IMR-90 (cell line): ENCODE measurements at places on chromosomes 1 and 21. TPM values are rescaled to one million over a fixed set of nuclear protein-coding genes. Genes with fewer than 3 reads are reported as not detected.

ASCL5 gene
- total RNA-seq: not detected in 2 replicates

OR6K3 gene
- total RNA-seq: not detected in 2 replicates

HP1BP3 gene
- 88.4 and 111 TPM in 2 replicates for total RNA-seq

TATDN3 gene
- total RNA-seq: 12.0 and 12.8 TPM in 2 replicates

OR2T8 gene
- not detected in 2 replicates for total RNA-seq

FNDC5 gene
- total RNA-seq: 1.6 and 1.7 TPM in 2 replicates

OR2M3 gene
- not detected in 2 replicates for total RNA-seq

CELA3B gene
- total RNA-seq: not detected in 2 replicates

ADGRL4 gene
- total RNA-seq: 3.2 and 8.6 TPM in 2 replicates

JAK1 gene
- total RNA-seq: 101 and 103 TPM in 2 replicates

PTGFRN gene
- total RNA-seq: 0.90 and 1.1 TPM in 2 replicates

CHI3L2 gene
- 0.18 TPM in 1 of 2 replicates, not detected in the other for total RNA-seq

GSTM5 gene
- total RNA-seq: 0.28 and 0.36 TPM in 2 replicates

DNA sequence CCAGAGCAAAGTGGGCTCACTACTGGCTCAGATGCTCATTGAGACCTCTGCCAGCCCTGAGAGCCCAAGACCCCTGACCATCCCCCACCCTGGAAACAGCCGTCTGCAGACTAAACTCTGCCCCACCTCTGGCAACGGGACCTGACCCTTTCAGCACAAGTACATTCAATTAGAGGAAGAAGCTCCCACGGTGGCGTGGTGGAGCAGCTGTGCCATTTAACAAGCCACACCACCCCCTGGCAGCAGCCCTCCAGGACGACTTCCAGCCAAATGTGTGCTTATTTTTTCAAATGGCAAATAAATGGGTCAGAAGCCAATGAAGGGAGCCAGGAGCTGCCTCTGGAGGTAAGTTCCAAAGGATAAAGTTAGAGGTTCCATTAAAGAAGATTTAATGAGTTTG, 226.7 kb downstream of the NPHP4 start:
- no peak for DNase-seq

- no peak for DNase-seq
These were observed 11.3 kb upstream of the MFSD2A start for GRCh38 chr1:39943471-39944290.

DNA sequence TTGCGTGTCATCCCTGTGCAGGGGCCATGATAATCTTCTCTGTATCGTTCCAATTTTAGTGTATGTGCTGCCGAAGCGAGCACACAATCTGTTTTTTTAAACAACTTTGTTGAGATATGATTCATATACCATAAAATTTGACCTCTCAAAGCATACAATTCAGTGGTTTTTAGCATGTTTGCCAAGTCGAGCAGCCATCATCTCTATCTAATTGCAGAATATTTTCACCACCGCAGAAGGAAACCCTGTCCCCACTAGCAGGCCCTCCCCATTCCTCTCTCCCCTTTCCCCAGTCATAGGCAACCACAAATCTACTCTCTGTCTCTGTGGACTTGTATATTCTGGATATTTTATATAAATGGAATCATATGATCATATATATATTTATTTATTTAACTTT, 78.7 kb upstream of the TINAGL1 start:
- DNase-seq: peak; percentile 68

- DNase-seq: peak; percentile 35
These were observed 86.3 kb downstream of the VWA5B1 start for GRCh38 chr1:20376880-20377494.

DNA sequence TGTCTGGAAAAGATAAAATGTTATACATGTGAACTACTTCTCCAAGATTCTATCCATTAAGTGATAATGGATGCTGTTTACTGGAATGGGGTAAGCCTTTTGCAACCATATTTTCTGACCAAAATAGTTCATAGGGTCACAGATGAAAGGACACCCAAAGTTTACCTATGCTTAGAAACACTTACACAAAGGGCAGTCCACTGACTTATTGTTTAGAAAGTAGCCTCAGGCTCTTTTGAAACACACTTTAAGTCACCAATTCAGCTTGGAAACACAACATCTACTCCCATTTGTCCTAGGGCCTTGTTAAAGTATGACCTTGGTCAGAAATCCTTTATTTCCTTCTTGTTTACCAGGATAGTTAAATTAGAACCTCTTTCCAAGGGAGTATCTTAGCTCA, 28.7 kb upstream of the VTCN1 start:
- no peak for DNase-seq

GRCh38 chr1:32474954-32475353, 10.1 kb downstream of the ZBTB8B start:
- DNase-seq: no peak

DNA sequence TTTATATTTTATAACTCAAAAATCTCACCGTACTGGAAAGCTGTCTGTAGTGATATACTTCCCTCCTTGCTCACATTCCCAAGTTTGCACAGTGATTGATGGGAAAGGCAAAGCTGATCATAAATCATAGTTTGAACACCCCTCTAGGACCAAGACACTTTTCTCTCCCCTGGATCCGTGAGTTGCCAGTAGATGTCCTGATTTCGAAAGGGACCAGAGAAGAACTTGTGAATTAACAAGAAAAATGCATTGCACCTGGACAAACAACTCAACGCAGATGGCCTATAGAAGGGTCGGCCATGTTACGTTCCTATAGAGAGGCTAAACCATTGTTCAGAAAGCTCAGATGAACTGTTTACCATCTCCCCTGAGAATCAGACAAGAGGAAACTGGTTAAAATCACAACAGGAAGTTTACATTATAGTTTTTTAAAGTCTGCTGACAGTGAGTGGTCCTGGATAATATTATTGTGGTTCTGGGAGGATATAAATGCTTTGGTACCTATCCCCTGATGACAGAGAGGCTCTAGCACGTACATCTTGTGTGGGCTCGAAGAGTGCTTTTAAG, 124.0 kb upstream of the SLC45A1 start:
- no peak for DNase-seq

DNA sequence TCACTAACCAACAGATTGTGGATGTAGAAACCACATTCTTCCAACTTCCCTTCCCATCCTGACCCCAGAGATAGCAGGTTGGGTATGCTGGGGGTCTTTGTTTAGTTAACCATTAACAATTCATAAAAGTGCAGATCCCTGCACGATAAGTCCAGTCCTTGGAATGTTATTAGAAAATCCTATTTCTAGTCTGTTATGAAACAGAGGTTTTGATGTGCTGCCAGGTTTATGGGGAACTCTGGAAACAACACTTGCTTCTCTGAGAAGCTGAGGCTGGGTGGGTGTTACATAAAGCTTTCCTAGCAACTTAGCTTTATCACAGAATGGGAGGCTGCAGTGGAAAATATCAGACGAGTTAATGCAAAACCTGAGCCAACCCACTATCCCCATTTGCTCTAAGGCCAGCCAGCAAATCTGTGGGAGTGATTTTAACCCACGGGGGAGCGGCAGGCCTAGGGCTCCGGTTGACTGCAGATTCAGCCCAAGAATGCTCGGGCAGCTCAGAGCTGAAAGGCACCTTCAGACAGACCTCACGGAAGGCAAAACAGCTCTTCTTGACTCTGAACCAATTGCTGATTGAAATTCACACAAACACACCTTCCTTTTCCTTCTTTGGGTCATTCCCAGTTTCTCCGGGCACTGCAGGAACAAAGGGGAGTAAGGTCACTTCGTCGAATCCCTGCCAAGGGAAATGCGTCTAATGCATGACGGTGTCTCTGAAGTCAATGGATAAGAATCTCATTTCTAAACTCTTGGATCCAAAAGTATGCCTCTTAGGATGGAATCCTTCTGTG, 111.7 kb upstream of the IRF2BP2 start:
- DNase-seq: peak; percentile 98

- DNase-seq: peak; percentile 85
These were observed 277.0 kb upstream of the BRINP3 start for GRCh38 chr1:190754666-190755065.

DNA sequence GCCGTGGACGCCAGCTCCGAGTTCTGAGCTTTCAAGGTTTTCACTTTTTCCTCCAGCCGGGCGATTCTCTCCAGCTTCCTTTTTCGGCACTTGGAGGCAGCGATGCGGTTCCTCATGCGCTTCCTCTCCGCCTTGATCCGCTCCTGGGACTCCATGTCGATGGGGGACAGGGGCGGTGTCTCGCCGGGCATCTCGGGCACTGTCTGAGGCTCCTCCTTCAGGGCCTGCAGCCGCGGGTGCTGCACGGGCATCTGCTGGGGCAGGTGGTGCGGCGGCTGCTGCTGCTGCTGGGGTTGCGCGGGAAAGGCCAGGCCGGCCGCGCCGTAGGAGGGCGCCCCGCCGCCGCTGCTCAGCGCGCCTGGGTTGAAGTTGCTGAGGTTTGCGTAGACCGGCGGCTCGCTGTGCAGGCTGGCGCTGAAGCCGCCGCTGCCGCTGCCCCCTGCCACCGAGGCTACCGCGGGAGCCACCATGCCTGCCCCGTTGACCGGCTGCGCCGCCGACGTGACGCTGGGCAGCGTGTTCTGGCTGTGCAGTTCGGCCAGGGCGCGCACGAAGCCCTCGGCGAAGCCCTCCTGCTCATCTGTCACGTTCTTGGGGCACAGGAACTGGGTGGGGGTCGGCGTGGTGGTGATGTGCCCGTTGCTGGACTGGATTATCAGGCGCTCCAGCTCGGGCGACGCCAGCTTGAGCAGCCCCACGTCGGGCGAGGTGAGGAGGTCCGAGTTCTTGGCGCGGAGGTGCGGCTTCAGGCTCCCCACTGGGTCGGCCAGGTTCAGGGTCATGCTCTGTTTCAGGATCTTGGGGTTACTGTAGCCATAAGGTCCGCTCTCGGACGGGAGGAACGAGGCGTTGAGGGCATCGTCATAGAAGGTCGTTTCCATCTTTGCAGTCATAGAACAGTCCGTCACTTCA, 1.4 kb downstream of the JUN start:
- peak; percentile 22 for DNase-seq

DNA sequence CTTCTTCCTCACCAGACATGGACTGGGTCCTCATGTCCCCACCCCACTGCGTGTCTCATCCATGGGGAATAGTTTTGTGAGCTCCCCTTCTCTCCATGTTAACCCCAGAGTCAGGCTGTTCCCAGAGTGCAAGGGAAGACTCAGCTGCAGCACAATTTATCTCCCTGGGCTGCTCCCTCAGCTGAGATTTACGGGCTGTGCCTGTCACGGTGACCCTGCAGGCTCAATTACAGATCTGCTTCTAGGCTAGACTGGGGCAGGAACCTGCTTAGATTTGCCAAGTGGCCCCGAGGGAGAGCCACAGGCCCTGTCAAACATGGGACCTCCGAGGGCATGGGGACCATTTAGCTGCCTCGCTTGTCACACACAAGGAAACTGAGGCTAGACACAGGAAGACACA, 37.8 kb downstream of the CDCP2 start:
- no peak for DNase-seq

- no peak for DNase-seq
These were observed 38.9 kb downstream of the PLPP3 start for GRCh38 chr1:56540467-56540866.

GRCh38 chr1:186482661-186483255, 21.8 kb upstream of the PDC start:
- peak; percentile 75 for DNase-seq

DNA sequence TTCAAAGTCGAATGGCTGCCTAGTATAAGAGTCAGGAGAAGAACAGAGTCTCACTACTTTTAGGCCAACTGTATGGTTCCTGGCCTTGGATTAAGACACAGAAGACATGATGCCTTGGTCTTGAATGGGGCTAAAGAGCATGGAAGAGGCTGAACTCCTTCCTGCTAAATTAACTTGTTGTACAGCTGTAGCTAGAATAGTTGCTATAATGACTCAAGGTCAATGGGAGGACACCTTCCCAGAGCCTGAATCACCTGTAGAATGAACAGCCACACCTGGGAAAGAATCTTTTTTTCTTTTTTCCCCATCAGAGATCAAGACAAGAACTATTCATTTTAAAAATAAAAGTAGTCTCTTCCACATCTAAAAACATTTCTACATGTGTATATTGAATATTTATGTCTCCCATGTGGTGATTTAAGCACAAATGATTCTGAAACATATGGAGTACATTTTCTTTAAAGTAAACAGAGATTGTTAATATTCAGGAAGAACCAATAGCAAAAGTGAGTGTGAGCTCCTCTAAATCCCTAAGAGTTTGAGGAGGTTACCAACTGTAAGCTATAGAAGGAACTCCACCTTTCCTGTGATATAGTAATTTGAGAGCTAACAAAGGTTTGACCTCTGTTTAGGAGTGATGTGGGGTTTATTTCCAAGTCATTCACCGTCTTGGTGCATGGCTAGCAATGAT, 191.3 kb downstream of the TGFB2 start:
- DNase-seq: peak; percentile 18

DNA sequence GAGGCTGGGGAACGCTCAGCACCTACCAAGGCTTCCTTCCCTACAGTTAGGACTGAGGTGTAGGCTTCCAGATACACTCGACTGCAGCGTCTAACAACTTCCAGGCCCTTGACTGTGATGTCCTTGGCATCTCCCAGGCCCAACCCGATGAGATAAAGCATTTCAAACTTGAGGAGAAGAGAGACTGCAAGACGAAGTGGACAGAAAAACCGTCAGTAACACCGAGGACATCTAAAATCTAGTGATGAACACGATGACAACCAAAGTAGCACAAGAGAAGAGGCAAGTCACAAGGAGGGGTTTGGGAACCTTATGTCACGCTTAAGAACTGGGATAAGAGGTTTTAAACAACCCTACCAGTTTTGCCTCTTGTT, 314 bp downstream of the DPH5 start:
- DNase-seq: peak; percentile 32

DNA sequence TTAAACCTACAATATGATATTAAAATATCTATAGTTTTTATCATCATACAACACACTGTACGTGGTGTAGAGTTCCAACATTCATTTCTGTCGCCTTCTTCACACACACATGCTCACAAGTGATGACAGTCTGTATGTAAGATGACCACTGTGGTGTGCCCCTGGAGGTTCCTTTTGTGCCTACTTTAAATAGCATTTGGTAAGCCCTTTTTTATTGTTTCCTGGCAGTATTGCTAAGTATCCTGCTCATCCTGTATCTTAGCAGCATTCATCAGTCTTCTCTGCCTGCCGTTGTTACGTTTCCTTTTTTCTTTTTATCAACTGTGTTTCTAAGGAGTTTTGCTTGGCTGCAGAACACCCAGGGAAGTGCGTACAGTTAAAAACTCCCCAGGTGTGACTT, 231.4 kb downstream of the CHRM3 start:
- no peak for DNase-seq

GRCh38 chr1:79662596-79662995, 656.1 kb upstream of the ADGRL4 start:
- no peak for DNase-seq

- DNase-seq: peak; percentile 23
These were observed 3.9 kb upstream of the POU3F1 start for GRCh38 chr1:38050397-38051078.

DNA sequence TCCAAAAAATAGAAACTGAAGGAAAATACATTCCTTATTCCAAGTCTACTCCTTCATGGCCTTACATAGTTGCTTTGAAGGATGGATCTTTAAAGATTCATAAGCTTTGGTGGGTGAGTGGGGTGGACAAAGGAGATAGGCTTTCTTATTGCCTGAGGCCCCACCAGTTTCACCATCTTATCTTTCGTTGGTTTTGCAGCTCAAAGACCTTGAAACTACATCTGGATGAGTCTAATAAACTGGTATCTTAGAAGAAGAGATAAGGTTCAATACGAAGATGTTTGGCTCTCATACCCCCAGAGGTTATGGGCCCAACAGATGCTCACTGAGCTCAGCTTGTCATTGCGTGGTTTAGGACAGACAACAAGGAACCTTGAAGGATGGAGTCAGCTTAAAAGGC, 201.5 kb downstream of the HS2ST1 start:
- DNase-seq: no peak

GRCh38 chr21:28657566-28657965, 335.1 kb downstream of the LTN1 start:
- DNase-seq: no peak
